ENCODE measurements at places on chromosomes 4 and X.

GRCh38 chr4:55892156-55892555, 38.7 kb downstream of the EXOC1 start:
- no peak for DNase-seq

DNA sequence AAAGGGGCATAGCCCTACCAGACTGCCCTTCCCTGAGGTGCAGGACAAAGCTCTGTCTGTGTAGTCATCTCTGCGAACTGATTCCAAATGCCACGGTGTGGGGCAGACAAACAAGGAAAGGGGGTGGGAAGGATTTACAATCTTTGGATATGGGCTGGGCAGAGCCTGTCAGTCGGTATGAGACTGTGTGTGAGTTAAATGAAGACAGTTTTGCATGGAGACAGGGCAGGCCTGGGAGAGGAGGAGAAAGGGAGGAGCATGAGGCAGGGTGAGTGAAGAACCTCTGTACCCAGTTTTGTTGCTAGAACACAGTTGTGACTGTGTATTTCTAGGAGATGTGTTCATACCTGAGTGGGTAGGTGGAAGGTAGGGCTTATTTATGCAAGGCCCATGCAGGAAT, 59.4 kb upstream of the MSN start:
- no peak for DNase-seq

DNA sequence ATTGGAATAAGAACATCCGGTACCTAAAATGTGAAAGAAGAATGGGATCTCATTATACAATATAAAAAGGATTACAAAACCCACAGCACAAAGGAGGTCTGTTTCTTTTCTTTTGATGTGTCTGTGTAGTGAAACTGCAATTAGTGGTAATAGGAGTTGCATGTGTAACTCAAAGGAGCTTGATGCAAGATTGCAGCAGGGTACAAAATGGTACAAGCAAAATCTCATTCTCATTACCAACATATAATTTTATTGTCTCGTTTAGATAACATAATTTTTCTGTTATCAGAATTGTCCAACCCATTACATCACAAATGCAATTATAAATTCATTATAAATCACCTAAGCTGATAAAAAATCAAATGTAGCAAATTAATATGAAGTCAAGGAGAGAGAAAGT, 47.1 kb upstream of the CCSER1 start:
- DNase-seq: no peak

DNA sequence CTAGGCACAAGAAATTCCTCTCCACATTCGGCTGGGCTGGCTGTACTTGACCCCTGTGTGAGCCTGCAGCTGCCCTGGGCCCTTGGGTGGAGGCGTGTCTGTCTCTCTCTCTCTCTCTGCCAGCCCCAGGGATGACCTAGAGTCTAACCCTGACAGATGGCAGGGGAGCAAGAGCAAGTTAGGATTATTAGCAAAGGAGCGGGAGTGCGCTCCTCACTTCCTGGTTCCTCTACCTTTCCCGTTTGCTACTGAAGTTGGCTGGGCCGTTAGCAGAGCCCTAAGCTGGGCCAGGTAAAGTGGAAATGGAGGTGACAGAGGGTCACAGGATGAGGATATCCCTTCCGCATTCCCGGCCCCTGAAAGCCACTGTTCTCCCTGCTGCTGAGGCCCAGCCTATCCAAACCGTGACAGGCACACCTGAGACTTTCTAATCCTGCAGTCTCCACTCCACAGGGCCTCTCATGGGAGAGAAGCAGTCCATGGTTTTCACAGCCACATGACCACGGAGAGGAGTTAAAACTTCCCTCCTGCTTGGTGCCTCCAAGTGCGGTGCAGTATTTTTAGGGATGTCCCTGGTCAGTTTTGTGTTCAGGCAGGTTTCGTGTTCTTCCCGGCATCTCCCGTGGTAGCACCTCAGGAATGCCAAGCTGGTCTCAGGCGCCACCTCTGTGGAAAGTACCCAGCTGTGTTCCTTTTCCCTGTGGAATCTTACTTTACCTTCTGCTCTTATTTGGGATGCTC, 79.3 kb downstream of the CLDN22 start:
- DNase-seq: no peak

DNA sequence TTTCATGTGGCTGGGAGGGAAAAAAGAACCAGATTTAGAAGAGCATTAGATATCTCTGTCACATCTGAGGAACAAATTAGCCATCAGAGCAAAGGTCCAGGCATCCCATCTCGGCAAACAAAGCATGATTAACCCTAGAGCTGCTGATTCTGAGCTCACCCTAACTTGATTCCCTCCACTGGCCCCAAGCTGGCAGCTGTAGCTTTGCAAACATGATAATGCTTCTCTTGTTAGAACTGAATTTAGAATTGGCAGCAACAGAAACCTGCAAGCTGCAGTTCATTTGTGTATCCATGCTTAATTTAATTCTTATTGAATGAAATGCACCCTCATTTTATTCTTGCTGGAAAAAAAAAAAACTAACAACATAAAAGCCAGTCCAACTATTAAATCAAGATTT, 289.2 kb downstream of the IL1RAPL1 start:
- DNase-seq: no peak

GRCh38 chrX:114924423-114924822, 93.0 kb downstream of the IL13RA2 start:
- no peak for DNase-seq

DNA sequence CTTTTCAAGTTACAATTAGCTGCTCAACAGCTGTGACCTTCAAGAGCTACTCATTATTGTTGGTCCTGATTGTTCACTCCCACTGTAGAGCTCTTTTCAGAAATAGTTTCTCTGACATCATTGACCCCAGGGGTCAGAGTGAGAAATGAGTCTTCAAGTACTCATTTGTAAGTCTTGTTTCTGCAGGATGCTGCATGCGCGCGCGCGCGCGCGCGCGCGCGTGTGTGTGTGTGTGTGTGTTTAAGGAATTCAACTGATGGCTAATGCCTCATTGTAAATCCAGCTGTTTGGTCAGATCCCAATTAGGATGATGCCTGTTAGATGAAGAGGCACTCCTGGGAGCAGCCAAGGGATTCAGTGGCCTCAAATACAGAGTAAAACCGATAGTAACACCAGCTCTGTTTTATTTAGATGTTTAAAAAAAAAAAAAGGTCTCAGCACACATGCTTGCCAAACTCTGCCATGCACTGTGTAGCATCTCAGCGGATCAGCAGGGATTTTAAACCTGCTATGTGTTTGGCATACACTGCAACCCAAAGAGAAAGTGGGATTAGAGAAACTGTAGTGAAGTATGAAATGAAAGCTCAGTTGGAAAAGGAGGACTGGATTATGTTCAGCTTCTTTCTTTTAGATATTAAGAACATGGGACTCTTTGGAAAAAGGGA, 332.3 kb downstream of the ADGRL3 start:
- peak; percentile 7 for DNase-seq

DNA sequence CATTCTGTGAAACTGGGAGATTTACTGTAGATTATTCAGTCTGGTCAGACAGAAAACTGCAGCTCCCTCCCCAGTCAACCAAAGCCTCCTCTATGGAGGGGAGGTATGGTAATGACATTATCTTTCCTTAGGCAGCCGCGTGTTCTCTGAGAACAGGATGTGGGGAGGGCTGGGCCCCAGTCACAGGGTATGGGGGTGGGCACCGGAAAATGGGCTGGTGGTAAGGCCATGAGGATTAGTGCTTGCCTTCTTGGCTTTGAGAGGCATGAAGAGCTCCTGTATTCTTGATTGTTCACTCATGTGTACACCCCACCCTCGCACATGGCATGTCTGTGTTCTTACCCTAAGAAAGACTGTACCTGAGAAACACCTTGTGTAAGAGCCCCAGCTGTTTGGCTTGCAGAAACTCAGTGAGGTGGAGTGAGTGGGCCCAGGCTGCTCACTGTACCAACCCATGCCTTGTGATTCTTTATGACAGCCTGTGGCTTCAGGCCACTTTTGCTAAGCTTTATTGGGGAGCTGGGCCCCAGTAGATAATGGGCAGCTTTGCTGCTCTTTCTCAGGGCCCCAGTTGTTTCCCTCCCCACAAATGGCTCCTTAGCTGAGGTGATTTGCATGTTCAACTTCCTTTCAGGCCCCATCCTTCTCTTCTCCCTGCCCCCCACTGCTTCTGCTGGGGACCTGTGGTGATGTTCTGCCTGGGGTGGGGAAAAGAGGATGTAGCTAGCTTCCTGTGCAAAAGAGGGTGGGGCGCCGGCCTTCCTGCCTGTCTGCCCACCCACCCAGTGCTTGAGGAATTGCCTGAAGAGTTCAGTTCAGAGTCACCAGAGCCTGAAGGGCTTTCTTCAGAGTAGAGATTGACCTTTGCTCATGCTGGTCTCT, 30.7 kb downstream of the MSN start:
- DNase-seq: no peak

GRCh38 chr4:7189066-7189465, 3.3 kb upstream of the SORCS2 start:
- no peak for DNase-seq

DNA sequence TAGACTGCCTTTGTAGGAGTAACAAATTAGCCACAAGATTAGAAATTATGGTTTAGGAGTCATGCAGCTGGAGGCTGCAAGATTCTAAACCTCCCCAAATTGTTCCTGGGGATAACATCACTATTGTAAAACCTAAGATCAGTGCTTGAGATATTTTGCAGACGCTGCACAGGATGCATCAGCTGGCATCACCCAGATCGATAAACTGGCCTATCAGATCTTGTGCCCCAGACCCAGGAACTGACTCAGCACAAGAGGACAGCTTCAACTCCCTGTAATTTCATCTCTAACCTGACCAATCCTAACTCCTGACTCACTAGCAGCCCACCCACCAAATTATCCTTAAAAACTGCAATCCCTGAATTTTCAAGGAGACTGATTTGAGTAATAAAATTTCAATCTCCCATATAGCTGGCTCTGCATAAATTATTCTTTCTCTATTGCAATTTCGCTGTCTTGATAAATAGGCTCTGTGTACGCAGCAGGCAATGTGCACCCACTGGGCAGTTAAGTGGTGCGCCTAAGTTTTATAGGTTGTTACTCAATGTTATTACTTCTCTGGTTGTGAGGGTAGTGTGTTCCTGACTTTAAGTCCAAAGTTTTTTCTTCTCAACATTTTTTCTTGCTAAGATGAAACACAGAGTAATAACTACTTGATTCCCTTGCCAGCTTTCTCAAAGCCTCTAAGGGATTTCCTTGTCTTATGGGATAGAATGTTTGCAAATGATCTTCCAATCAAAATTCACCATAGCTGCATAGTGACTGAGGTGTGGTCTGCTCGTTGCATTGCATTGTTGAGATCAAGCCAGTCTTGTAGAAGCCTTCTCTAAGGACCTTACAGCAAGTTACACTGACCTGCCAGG, 312.3 kb upstream of the DKK2 start:
- no peak for DNase-seq

GRCh38 chr4:7411896-7412553, 22.7 kb downstream of the PSAPL1 start:
- DNase-seq: no peak

GRCh38 chrX:143047511-143047910, 21.8 kb downstream of the SPANXN4 start:
- DNase-seq: no peak

DNA sequence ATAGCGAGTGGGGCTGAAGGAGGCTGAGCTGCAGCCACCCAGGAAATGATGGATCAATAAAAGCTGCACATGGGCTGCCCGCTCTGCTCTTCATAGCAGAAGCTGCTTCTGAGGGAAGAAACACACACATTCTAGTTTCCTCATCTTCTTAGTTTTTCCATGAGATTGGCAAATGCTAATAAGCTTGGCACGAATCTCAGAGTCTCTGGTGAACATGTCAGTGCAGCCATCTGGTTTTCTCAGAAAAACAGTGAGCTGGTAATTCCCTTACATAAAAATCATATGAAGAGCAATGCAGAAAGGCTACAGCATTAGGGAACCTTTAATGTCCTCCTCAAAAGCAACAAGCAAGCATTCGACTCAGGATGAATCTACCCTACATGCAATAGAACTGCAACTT, 69.9 kb downstream of the GATB start:
- DNase-seq: no peak

GRCh38 chrX:6012357-6012756, 216.3 kb downstream of the NLGN4X start:
- no peak for DNase-seq

GRCh38 chrX:103737696-103738095, 27.0 kb downstream of the TMEM31 start:
- no peak for DNase-seq

DNA sequence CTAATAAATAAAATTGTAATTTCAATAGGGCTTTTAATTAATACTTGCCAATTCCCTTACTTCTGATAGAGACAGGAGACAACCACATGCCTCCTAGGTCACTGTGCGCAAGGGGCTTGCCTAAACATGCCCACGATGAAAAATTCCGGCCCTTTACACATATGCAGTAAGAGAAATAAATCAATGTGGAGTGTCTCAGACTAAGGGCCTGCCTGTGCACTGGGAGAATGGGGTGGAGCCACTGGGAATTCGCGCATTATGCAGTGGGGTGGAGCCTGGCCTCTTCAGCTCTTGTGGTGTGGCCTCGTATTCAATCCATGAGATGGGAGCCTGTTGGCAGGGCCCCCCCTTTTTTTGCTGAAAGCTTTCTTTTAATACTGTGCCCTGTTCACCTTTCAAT, 484.5 kb downstream of the PDGFC start:
- peak; percentile 4 for DNase-seq

DNA sequence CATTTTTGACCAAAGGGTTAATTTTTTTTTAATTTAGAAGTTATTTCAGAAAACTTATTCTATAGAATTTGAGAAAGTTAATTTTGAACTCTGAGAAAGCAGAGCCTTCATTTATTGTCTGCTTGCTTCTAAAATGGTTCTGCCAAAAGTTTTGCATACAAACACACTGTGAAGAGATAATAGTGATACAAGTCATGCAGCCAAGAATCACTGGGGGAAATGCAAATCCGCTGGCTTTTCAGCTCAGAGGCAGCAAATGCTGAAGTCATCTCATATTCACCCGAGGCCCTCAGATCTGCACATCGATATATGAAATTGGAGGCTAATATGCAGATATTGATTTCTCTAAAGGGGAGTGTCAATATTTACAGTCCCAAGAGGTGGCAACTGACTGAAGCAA, 186.2 kb downstream of the KIT start:
- DNase-seq: no peak

GRCh38 chrX:74015379-74016019, 288.5 kb upstream of the ZCCHC13 start:
- DNase-seq: peak; percentile 46

- no peak for DNase-seq
Measured at GRCh38 chrX:19661961-19662360, 146.7 kb upstream of the MAP3K15 start.

GRCh38 chr4:38568768-38569167, 95.2 kb upstream of the KLF3 start:
- DNase-seq: no peak
